ENCODE measurements at places on chromosomes 2 and 18.

GRCh38 chr2:240510513-240511210 is 47.1 kb downstream of the ANKMY1 start:
- no peak for DNase-seq

DNA sequence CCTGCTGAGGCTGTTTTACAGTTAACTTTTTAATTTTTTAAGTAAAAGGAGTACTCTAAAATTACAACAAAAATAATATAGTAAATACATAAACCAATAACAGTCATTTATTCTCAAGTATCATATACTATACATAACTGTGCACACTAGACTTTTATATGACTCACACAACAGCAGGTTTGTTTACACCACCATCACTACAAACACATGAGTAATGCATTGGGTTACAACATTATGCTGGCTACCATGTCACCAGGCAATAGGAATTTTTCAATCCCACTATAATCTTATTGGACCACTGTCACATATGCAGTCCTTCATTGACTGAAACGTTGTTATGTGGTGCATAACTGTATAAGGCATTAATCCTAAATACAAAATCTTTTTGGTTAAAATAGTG is 42.5 kb downstream of the RASGRP3 start:
- no peak for DNase-seq

GRCh38 chr18:501406-501714 is 859 bp upstream of the COLEC12 start:
- peak; percentile 42 for DNase-seq

- no peak for DNase-seq
These were observed 23.7 kb downstream of the TIMM21 start for GRCh38 chr18:74171910-74172606.

DNA sequence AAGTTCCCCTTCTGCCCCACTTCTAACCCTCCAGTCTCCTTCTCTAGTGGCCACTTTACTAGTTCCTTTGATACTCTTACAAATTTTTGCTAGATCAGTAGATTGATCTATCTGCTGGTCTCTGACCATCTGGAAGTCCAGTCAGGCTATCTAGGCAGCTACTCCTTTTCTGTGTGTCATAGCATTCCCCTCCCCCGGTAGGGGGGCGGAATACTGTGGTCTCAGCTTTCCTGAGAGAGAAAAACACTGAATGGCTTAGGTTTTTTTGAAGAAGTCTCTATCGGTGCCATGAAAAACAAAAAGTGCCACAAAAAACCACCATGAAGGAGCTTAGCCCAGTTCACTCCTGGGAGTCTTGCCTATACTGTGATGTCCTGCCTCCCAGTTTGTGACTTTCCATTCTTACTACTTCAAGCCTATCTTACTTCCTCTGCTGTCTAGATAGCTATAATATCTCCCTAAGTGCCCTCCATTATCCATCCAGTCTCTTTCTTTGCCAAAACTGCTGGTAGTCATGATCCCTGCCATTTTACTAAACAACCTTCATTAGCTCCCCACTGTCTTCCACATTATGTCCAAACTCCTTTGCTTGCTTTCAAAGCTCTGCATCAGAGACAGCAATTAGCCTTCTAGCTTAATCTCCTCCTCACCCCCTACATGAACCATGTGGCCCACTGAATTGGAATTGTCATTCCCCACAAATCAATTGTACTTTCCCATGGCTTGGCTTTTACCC is 29.9 kb downstream of the TPGS2 start:
- DNase-seq = no peak

GRCh38 chr2:212540341-212540740 is 1.7 kb upstream of the ERBB4 start:
- DNase-seq = no peak

DNA sequence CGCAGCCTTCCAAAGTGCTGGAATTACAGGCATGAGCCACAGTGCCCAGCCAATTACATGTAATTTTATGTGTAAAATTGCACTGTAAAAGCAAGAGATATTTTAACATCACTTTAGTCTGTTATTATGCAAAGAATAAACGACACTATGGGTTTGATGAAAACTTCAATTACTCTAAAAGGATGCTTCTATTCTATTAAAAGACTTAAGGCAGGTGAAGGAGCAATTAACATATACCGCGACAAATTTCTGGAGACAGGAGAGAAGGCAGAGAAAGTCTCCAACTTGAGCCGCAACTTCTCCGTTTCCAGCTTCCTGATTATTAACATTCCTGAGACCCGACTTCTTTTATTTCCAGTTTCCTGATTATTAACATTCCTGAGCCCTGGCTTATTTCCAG is 53.7 kb downstream of the FAM210A start:
- no peak for DNase-seq

DNA sequence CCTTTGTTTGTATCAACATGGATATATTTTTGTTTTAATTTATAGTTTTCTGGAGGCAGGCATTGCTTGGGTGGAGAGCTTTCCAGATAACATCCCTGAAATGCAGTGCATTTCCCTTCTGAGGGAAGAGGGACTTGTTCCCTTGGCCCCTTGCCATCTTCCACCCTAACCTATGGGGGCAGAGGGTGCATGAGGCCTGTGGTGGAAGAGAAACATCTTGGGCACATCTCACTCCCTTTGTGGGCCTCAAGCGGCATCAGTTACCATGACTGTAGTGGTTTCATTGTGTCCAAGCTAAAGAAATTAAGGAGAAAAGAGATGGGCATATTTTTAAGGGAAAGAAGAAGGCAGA is 5.3 kb upstream of the RPL37A start:
- no peak for DNase-seq

DNA sequence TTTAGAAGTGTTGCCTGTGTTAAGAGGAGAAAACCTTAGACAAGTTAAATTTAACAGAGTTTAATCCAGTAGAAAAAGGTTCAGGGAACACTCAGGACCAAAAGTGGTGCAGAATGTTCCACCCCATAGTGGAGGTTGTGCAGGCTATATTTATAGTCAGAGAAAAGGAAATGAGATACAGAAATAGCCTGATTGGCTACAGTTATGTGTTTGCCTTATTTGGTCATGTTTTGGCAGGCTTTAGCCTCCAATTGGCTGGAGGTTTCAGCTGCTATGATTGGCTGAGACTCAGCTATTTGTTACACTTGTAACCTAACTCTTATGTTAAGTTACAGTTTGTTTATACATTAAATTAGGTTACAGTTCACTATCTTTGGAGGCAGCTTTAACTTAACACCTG is 4.2 kb downstream of the STAMBP start:
- DNase-seq = no peak

DNA sequence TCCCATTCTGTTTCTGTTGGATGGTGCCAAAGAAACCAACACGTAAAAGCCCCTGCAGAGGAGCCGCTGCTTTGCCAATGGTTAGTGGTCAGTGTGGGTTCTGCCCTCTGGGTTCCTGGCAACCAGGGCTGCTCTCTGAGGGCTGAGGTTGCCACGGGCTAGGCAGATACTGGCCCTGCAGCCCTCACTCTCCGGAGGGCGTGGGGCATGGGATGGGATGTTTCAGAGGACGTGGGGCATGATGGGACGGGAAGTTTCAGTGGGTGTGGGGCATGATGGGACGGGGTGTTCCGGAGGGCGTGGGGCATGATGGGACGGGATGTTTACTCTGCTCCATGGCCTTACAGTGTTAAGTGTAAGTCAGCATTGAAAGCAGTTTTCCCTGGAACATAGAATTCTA is 34.2 kb downstream of the ADI1 start:
- DNase-seq = no peak

DNA sequence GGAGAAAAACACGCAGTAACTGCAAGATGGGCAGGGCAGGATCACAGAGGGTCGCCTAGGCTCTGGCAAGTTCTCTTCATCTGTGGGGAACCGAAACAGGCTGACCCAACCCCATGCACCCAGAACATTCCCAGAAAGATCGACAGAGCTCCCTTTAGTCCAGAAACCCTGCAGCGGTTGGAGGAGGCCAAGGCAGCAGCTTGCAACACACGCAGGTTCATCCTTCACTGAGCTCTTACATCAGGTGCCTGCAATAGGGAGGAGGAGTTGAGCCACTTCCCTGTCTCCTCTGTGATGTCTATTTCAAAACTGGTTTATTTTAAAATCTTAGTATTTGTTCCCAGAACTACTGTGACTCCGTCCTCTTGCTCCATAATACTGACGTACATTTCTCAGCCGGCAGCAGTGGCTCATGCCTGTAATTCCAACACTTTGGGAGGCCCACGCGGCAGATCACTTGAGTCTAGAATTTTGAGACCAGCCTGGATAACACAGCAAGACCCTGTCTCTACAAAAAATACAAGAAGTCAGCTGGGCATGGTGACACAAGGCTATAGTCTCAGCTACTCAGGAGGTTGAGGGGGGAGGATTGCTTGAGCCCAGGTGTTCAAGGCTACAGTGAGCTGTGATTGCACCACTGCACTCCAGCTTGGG is 11.5 kb upstream of the SLC11A1 start:
- DNase-seq = peak; percentile 72

DNA sequence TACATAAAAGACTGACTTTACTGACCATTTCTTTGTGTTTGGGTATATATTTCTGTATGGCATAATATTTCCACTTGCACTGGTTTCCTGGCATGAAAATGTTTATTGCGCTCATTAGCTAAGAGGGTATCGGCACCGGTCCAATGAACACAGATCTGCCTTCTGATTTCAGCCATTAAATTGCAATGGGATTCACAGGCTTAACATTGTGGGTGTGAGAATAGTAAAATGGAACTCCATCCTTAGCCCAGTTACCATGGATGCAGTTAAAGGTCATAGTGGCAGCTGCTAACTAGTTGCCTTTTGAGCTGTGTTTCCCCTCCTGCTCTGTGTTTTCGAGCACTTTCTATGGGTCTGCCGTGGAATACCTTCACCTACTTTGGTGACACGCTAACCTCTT is 352.6 kb upstream of the POU3F3 start:
- DNase-seq = no peak

Data from right cardiac atrium (tissue), 5 donors.